Stimulated activated effector memory CD8-positive, alpha-beta T cell treated with anti-CD3 and anti-CD28 coated beads, Interleukin-12 subunit alpha, Interleukin-12 subunit beta, amount 100 ng/mL, for 72 hours (primary cell): ENCODE measurements at places on chromosomes 16 and 17.

GRCh38 chr16:51490866-51491265, 339.8 kb upstream of the SALL1 start:
- DNase-seq, result no peak

- no peak for DNase-seq
Observed at GRCh38 chr16:67176662-67177061, 6.3 kb downstream of the NOL3 start.

- DNase-seq, result no peak
Observed at GRCh38 chr17:28125526-28126378, 83.3 kb downstream of the NLK start.

DNA sequence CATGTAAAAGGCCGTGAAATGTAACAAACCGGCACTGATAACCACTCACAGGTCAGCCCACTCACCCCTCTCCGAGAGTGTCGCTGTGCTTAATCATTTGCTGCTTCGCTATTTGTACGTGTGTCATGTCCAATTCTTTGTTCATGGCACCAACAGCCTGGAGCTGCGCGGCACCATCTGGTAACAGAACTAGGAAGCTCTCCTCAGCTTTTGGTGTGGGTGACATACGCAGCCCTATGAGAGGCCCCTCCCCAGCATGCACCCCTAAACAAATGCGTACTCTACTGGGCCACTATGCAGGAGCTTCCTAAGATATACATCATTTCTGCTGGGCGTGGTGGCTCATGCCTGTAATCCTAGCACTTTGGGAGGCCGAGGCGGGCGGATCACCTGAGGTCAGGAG, 2.3 kb upstream of the PECAM1 start:
- peak; percentile 74 for DNase-seq

DNA sequence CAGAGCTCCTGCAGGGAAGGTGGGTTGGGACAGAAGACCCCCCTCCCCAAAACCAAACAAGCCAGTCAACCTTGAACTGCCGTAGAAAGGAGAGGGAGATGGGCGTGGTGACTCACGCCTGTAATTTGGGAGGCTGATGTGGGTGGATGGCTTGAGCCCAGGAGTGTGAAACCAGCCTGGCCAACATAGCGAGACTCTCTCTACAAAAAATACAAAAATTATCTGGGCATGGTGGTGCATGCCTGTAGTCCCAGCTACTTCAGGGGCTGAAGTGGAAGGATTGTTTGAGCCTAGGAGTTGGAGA, 42.1 kb downstream of the NT5M start:
- no peak for DNase-seq

GRCh38 chr17:36598951-36599401, 2.4 kb upstream of the MRM1 start:
- no peak for DNase-seq

DNA sequence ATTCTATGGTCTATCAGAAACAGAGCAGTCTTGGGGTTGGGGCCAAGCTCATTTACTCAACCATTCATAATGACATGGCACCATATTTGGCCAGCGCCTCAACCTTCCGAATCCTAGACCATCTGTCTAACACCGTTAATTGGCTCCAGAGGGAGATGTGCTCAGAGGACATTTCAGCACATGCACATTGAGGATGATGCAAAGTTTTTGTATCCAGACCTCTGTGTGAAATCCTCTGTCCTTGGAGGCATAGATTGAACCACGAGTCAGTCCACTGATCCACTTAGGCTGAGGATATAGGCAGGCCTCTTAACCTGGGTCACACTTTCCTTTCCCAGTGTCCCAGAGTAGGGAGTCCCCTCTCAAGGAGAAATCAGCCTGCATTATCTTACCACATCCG, 85.5 kb downstream of the SHISA6 start:
- no peak for DNase-seq

DNA sequence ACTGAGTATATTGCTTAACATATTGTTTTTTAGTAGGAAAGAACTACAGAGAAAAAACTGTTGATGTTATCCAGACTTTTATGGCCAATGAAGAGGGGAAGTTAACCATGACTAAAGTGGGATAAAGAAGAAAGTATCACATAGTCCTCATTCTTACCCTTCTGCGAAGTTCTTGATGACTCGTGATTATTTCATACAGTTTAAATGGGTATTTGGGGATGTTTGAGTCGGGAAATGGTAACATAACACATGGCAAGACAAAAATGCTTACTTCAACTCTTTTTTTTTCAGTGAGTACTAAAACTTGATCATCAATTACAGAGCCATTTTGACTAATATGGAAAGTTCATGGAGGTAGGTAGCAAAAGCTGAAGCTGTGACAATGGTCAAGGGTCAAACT, 4.9 kb downstream of the POLG2 start:
- no peak for DNase-seq

- DNase-seq, result no peak
Observed at GRCh38 chr16:29926711-29927052, 656 bp upstream of the KCTD13 start.

DNA sequence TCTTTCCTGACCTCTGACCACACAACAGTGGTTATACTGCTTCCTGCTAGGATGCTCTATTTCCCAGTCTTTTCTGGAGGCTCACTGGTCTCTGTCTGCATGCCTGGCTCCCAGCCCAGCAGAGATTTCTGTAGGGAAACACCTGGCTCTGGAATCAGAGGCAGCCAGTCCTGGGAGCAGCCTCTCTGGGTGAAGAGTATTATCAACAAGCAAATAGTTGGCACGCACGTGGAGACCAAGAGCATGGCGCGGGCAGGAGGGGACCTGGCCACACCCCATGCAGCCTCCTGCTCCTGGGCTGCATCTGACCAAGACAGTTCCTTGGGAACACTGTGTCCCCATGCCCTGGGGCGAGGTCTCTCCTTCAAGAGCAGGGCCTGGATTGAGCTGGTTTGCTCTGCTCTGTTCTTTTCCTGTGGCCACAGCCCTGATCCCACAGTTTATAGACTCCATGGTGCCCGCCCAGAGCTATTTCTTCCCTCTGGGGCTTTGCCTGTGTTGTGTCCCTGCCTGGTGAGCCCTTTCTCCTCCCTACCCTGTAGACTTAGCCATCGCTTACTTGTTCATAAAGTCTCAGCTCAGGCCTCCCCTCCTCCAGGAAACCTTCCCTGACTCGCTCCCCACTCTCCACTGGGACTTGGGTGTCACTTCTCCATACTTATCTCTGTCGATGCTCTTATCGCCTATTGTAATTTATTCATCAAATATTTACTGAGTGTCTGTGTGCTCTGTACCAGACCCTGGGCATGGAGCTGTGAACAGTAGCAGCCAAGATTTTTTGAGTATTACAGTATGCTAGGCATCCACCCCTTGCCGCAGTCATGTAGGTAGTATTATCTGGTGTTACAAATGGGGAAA, 60.6 kb downstream of the SCNN1B start:
- DNase-seq, result no peak

- DNase-seq, result no peak
Observed at GRCh38 chr17:51682115-51682514, 421.8 kb downstream of the UTP18 start.

GRCh38 chr17:66711401-66711800, 123.5 kb upstream of the CACNG5 start:
- no peak for DNase-seq

GRCh38 chr17:44795928-44796327, 34.2 kb downstream of the GJC1 start:
- DNase-seq, result no peak

DNA sequence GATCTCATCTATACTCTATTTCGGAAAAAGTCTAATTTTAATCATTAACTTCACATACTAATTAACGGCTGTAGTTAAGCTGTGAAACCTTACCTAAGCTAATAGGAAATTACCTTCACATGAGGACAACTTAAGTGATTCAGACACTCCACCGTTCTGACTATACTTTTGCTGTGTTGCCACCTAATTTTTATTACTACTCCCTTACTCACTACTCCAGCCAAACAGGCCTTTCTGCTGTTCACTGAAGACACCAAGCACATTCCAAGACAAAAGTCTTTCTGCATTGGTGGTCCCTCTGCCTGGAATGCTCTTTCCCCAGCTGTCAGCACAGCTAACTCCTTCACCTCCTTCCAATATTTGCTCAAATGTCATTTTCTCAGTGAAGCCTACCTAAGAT, 1.3 kb downstream of the CMTR2 start:
- no peak for DNase-seq

- peak; percentile 61 for DNase-seq
Observed at GRCh38 chr17:17303010-17303846, at the start of gene NT5M. NT5M (plus strand) TSS chr17:17303373; CDS start chr17:17303551, 178 bp downstream.
